ENCODE measurements at places on chromosomes 12 and 14.

- DNase-seq: no peak
These were observed 181.6 kb downstream of the MSRB3 start for GRCh38 chr12:65460063-65460462.

GRCh38 chr14:25909045-25909747, 688.6 kb downstream of the NOVA1 start:
- no peak for DNase-seq

DNA sequence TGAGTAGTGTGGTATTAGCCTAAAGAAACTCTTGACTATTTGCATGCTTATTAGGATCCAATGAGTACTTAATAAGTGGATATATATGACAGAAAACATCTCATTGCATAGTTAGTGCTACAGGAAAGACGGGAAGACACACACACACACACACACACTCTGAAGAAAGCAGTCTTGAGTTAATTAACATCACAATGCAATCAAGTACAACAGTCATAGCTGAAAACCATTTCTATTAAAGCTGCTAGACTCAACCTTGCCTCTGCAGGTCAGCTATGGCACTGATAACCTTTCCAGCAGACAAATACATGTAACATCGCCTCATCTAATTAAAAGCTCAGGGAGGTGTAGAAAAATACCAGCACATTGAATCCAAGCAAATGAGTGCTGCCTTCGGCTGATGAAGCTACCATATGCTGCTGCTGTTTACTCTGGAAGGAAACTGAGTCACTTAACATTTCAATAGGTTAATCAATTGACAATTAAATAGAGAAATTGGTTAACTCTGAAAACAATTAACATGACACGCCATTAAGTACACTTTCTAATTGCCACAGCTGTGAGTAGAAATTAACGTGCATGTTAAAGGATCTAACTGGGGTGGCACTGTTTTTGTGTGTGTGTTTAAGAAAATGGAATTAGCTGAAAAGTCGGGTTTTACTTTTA, 93.2 kb upstream of the OTX2 start:
- DNase-seq: no peak

DNA sequence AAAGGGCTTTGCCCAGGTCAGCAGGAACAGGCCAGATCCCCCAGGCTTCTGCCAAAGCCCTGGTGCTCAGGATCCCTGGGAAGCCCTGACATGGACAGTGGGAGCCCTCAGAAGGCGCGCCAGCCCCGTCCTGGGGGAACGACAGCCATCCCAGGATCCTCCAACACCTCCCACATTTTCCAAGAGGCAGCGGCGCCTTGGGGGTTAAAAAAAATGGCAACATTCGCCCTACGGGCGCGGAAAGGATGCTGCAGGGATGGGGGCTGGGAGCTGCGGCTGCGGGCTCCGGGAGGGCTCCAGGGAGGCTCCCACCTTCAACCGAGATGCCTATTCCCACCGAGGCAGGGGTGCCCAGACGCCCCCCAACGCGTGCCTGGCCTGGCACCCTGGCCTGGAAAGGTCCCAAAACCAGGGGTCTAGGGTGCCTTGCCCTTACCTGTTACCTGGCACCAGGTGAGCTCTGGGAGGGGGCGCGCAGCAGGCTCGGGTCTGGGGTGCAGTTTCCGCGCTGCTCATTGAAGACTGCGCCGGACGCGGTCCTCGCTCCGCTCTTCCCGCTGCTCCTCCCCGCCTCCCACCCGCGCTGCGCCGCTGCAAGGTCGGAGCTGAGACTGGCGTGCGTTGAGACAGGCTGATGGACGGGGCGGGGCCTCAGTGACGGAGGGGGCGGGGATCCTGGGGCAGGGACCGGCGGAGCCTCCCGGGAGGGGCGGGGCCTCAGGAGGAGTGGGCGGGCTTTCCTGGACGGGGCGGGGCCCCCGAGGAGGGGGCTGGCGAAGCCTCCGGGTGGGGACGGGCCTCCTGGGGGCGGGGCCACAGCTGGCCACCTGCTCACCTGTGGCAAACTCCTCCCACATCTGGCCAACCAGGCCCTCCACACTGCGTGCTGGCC, at the start of gene ABCB9:
ABCB9 (minus strand) TSS at position 613 of the 892 bp plus-strand sequence. CDS start 6,228 bp downstream, outside the sequence.
- DNase-seq: peak; percentile 98

- no peak for DNase-seq
These were observed 130.8 kb downstream of the PHLDA1 start for GRCh38 chr12:75900781-75901254.

- DNase-seq: no peak
These were observed 44.6 kb downstream of the GALNT4 start for GRCh38 chr12:89479982-89480381.

DNA sequence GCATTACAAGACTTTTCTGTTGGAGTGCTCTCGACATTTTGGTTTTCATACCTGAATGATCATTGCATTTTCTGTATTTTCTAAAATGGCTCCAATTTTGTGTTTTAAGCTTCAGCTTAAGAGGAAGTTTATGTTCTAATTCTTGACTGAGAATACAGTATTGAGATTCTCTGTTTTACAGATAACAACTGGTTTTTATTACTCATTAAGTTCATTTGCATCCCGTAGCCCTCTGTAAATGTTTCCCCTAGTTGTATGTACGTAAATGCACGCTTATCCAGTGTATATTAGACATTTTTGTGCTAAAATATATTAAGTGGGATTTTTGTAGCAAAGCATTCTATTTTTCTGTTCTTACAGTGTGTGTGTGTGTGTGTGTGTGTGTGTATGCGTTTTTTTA, 33.1 kb downstream of the CPSF6 start:
- no peak for DNase-seq

DNA sequence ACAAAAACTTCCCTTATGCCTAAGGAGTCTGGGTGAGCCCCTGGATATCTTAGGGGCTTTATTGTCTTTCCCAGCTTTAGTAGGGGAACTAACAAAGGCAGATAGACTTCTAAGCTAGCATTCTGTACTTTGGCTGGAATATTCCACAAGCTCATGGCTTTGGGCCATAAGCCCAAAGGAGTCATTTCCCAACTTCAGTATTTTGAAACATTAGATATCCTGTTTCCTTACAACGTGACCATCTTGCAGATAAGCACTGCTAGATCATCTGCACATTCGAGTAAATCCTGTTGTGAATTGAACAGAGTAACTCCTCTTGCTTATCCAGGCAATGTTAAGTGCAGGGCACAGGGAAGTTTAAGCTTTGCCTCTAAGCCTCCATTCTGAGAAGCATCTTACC, 70.6 kb upstream of the ACTN1 start:
- DNase-seq: no peak

DNA sequence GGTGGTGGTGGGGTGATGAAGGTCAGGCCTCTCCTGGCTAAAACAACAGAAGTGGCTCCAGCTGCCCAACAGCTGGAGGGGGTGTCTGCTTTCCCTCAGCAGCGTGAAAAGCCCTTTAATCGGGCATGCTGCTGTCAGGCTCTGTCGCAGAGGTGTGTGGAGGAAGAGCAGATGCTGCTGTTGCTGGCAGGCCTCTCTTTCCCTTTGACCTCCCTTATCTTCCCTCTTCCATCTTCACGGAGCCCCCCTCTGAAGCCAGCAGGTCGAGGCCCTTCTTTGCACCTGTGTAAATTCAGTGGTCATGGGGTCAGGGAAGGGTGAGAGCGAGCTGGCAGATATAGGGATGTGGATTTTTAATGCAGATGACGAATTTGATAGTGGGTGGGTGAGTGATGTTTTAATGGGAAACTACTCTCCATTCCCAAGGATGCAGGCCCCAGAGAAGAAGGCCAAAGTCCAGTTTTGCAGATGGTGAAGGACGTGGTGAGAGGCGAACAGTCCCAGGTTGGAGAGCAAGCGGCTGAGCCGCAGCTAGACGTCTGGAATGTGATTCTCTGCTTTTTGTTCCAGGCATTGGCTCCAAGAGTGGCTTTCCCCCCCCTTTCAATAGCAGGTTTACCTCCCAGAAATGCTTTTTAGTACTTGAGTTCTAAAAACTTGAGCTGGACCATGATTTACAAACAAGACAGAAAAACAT, 64.0 kb downstream of the SMOC1 start:
- DNase-seq: no peak

GRCh38 chr12:128791395-128792322, 32.1 kb downstream of the SLC15A4 start:
- no peak for DNase-seq

DNA sequence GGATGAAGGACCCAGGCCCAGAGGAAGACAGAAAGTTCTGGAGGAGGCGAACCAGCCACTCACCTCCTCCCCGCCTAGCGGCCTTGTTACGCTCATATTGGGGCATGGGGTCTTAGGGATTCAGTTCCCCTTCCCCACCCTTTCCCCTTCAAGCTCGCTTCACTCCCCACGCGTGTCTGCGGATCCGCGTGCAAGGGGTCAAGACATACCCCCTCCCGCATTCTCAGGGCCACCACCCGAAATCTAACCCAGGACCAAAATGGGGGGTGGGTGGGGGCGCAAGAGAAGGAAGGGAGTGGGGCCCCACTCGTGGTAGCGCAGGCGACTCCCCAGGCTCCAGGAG, 584 bp upstream of the RFX4 start:
- no peak for DNase-seq

- DNase-seq: no peak
These were observed 494.3 kb upstream of the GARIN6 start for GRCh38 chr12:99153293-99153692.

DNA sequence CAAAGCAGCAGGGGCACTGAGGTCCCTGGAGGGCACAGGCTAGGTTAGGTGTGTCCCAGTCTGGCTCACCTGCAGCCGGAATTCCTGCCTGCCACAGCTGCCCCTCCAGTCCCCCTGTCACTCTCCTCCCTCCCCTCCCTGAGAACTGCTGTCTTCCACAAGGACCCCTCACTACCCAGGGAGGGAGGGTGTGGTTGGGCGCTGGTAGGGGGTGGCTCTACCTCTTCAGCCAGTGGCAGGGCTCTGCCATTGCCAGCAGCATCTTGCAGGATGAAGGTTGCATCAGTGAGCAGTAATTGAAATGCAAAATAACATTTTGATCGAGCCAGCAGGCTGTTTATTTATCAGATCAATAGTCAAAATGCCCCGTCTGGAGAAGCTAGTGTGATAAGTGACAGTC, 45.7 kb downstream of the ESRRB start:
- no peak for DNase-seq

DNA sequence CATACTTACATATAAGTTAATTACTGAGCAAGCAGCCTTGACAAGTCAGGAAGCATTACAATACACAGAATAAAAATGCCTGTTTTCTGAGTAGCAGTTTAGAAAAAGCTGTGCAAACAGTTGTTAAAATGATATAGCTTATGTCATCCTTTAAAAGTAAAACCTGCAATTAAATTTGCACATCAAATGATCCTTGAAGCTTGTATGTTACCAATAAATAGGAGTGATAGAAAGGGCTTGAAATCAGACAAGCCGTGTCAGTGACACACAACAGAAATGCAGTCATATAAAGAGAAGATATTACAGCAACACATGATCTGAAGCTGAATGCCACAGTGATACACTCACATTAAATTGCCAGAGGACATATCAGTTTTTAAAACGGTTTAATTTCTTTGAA, 70.0 kb downstream of the EPS8 start:
- no peak for DNase-seq

- no peak for DNase-seq
These were observed 73.2 kb upstream of the SCN8A start for GRCh38 chr12:51517800-51518199.

GRCh38 chr12:58233886-58234285, 292.5 kb downstream of the ATP23 start:
- DNase-seq: no peak

DNA sequence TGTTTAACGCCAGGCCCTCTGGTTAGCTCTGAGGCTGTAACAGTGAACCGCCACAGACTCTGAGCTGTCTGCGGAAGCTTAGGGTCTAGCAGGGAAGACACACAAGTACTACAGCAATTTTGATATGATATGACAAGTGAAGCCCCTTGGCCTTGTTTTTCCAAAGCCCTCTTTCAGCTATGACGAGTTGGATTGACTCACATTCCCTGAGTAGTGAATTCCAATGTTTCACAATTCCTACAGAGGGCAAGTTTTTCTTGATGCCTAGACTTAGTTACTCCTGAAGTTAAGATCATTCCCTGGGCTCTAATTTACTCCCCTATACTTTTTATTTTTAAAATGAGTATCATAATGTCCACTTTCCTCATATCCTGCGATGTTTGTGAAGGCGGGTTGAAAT, 53.3 kb upstream of the CISTR start:
- DNase-seq: no peak

- no peak for DNase-seq
These were observed 12.5 kb downstream of the PLD4 start for GRCh38 chr14:104937161-104937560.

- no peak for DNase-seq
These were observed 148.9 kb downstream of the PPM1H start for GRCh38 chr12:62785941-62786559.

- no peak for DNase-seq
These were observed 13.8 kb downstream of the KITLG start for GRCh38 chr12:88566430-88566829.

GRCh38 chr12:129052373-129052772, 199.1 kb downstream of the GLT1D1 start:
- no peak for DNase-seq

- no peak for DNase-seq
These were observed 76.1 kb downstream of the OTOGL start for GRCh38 chr12:80175307-80175930.

- DNase-seq: no peak
These were observed 40.2 kb upstream of the BCL7A start for GRCh38 chr12:121981456-121981855.

DNA sequence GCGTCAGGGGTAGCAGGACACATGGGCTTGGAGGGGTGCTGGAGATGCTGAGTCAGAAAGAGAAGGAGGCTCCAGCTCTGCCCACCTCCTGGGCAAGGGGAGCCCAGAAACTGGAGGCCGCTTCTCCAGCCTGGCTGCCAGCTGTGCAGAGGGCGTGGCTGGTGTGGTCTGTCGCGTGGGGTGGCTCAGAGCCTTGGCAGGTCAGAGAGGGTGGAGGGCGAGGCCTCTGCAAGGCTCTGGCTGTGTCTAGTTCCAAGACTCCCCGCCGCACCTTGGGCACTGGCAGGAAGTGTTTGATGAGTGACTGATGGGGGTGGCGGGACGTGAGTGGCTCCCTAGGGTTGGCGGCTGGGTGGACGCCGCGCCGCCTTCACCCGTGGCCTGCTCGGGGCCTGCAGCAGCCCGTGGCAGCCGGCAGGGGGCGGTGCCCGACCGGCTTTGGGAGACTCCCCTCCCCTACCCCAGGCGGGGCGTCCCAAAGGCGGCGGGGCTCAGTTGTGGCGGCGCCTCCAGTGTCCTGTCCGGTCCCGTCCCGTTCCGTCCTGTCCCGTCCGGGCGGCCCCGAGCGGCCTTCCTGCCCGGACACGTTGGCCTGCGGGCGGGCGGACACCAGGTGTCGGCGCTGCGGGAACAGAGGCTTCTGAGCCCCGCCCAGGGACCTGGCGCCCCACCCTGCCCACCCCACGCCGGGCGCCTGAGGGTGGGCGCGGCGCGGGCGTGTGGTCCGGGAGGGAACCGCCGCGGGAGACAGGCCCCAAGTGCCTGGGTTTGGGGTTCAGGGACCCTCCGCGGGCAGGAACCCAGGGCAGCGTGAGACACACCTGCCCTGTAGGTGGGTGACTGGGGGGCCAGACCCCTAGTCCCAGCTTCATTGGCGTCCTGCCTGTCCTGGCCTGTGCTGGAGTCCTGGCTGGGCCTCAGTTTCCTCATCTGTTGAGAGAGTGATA, 39.7 kb downstream of the KRT80 start:
- DNase-seq: peak; percentile 72
